ENCODE measurements at places on chromosomes 1 and 21.

GRCh38 chr1:47235241-47235681 is 3.2 kb upstream of the TAL1 start:
- peak; percentile 69 for DNase-seq

GRCh38 chr21:37214952-37215351 is 52.2 kb downstream of the VPS26C start:
- DNase-seq: no peak

- DNase-seq: no peak
Measured at GRCh38 chr1:8325771-8326170, 7.9 kb downstream of the SLC45A1 start.

DNA sequence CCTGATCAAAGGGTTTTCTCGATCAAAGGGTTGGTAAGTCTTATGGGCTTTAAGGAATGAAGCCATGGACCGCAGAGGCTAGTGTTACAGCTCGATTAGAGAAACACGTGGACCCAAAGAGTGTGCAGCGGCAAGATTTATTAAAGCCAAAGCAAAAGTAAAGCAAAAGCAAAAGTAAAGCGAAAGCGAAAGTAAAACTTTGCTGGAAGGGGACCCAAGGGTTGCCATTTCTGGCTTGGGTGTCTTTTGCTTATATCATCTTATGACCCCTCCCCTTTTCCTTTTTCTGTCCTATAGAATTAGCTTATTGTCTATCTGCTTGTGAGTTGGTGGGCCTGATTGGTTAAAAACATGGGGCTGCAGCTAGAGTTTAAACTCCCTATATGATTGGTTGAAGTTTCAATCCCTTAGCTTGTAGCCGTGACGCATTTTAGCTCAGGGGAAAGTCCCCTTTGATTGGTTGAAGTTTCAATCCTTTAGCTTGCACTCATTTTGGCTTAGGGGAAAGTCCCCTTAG is 957.0 kb downstream of the AMY1C start:
- DNase-seq: no peak

GRCh38 chr1:200433586-200433985 is 23.8 kb upstream of the ZNF281 start:
- no peak for DNase-seq

DNA sequence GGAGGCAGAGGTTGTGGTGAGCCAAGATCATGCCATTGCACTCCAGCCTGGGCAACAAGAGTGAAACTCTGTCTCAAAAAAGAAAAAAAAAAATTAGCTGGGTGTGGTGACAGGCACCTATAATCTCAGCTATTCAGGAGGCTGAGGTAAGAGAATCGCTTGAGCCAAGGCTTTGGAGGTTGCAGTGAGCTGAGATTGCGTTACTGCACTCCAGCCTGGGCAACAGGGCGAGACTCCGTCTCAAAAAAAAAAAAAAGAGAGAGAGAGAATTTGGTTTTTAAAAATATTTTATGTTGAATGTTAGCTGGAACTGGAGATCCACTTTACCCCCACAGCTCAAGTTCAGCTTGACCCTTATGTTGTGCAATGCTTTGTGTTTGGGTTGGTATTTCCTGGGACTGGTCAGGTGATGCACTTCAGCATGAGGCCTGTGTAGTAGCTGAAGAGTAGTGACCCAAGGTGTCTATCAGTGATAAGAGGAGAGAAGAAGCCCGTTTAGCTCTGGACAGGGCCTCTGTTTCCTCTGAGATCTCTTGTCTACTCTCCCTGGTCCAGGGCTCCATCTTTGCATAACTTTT is 36.8 kb upstream of the MACF1 start:
- no peak for DNase-seq

- DNase-seq: no peak
Measured at GRCh38 chr1:160629286-160630210, 17.3 kb downstream of the SLAMF1 start.

DNA sequence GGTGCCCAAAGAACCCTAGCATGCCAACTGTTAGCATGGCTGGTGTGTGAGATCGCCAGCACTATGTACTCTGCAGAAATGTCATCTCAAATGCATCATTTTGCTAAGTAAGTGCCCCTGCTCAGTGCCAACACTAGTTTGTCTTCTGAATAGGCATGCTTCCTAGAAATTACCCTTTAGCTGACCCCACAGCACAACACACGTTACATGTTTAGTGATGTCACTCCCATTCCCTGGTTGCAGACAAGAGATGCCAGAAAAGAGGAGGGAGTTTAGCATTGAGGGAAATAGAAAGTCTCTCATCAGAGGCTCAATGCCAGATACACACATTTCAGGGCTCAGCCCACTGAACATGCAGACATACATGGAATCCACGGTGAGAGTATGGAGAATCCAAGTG is 9.3 kb upstream of the ST6GALNAC3 start:
- no peak for DNase-seq

GRCh38 chr1:35864813-35865212 is 18.2 kb upstream of the AGO1 start:
- no peak for DNase-seq

DNA sequence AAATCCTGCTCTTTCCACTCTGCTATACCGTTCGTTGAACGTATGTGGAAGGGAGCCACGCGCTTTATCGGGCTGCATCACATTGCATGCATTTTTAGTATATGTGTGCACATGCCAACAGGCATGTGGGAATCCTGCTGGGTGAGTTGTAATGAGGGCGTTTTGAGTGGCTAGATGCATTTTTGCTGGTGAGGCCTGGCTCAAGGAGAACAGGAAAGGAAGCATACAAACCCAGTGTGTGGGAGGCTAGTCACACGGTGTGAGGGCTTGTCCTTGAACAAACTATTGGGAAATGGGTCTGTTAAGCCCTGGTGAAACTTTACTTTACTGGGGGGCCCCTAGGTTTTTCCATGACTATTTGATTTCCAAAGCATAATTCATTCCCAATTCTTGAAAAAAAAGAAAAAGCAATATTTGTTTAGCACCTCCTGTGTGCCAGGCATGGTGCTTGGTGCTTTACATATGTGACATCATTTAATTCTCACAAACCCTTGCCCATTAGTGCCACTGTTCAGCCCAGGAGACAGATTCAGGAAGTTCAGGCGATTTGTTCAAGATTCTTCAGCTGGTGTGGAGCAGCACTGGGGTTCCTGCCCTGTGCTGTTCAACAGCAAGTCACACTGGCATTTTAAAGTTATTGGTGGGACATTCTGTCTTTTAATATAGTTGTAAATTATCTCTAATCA is 25.6 kb upstream of the JUN start:
- no peak for DNase-seq

DNA sequence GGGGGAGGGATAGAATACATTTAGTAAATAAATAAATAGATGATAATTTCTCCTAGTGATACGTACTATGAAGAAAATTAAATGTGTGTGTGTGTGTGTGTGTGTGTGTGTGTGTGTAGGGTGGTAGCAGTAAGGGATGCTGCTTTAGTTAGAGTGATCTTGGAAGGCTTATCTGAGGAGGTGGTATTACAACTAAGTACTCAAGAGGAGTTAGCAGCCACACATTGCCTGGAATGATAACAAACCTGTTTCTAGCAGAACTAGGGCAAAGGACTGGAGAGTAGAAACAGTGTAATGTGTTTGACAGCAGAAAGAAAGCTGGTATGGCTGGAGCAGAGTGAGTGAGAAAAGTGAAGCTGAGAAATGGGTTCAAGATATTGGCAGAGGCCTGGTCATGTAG is 58.3 kb upstream of the FASLG start:
- no peak for DNase-seq

DNA sequence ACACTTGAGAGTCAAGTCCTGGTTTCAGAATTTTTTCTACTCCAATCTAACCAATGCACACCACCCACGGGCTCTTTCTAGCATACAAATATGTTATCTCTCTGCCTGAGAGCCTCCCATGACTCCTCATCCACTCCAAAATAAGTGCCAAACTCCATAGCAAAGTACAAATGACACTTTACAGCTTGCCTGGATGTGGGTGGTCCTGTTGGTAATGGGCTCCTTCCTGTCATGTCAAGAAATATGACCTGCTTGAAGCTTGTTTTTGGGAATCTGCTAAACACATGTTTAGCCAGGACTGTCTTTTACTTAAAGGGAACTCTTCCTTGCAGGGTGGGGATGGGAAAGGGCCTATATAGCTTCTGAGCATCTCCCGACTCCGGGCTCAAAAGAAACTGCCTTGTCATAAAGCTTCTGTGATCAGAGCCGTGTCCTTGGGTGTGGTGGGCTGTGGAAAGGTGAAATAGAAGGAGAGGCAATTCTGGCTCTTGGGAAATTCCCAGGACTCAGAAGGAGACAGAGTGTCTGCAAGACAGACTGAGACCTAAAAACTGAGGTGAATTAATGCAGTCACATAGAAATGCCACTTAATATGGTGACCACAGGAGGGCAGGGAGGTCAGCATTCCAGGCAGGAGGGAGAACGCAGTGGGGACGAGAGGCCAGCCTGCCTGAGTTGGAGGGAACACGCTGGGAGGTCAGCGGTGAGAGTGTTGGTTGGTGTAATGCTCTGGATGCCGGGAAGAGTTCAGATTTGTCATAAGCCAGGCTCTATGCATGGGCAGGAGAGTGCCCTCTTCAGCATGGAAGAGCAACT is 6.1 kb upstream of the IGFN1 start:
- DNase-seq: no peak

DNA sequence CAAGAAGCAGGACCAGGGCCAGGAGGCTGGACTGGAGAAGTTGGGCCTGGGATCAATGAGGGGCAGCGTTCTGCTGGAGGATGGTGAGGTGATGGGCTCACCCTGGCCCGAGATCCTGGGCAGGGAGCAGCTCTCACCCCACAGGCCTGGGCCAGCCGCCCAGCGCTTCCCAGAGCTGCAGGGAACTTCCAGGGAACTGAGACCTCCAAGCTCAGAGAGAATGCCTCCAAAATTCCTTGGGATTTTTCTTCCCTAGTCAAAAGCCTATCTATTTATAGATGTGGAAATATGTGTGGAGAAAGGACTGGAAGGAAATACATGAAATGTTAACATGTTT is 121.2 kb downstream of the SPSB1 start:
- peak; percentile 76 for DNase-seq

DNA sequence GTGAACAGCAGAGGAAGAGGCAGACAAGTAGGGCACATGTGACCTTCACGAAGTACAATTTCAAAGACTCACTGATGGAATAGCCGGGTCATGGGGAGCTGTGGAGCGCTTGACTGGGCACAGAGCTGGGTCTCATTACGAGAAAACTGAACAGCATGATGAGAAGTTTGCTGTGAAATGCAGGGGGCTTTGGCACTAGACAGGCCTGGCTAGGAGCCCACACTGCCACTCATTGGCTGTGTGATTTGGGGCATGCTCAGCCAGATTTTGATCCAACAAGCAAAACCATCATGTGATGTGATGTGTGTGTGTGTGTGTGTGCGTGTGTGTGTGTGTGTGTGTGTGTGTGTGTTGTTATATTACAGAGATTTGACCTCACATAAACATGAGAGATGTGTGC is 4.9 kb upstream of the IFNGR2 start:
- no peak for DNase-seq

- DNase-seq: no peak
Measured at GRCh38 chr1:2135441-2135841, 59.1 kb downstream of the FAAP20 start.

DNA sequence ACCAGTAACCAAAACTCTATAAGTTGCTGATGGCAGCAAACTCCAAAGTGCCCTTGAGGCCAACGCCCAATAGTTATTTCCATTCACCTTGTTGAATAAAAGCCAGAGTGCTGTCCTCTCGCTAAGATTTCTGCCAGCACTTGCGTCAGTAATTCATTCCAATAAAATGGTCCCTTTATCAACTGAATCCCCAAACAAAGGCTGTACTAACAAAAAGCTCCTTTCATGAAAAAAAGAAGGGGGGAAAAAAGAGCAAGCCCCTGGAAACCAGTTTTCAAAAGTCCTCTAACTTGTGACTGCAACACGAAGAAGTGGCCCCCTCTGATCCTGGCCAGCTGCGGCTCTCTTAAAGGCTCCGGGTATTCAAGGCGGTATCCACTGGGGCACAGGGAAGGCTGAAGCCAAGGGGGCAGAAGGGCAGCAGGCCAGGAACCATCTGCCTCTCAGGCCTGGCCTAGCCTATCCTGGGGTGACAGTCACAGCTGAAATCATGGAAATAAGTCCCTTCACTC is 55.8 kb upstream of the ZNF326 start:
- DNase-seq: peak; percentile 59

GRCh38 chr1:4369335-4369734 is 285.1 kb upstream of the AJAP1 start:
- no peak for DNase-seq

GRCh38 chr1:46183079-46183847 is 7.0 kb upstream of the P3R3URF start:
- no peak for DNase-seq

DNA sequence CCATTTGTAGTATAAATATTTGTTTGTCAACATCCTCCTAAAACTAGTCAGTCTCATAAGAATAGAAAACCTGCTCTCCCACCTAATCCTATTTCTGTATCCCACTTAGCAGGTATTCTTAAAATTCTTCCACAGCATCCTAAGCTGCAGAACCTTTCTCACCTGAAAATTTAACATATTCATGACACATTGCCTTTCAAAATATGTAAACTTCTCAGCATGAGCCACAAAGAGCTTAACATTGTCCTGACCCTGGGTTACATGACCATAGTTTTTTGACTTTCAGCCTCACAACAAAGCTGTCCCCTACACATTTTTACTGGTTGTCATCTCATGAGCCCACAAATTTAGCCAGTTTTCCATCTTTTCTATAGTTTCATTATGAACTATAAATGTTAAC is 712.1 kb downstream of the LTN1 start:
- no peak for DNase-seq

GRCh38 chr21:41764558-41765419 is 2.1 kb downstream of the RIPK4 start:
- no peak for DNase-seq

DNA sequence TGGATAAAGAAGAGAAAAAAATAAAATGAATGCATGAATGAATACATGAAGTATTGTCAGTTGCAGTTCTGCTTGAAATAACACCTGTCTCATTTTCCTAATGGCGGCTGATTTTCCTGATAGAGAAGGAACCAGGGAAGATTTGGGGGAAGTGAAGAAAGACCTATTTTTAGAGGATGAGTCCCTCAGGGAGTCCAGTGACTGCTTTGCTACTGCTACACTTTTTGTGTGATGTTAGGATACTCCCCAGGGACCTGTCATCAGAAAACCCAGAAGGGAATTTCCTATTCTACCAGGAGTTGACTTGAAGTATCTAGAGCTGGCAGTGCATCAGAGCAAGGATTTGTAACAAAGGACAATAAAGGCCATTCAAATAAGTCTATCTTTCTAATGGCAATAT is 114.8 kb downstream of the MAB21L3 start:
- no peak for DNase-seq

All from sciatic nerve (tissue), 2 donors.